Stimulated activated CD8-positive, alpha-beta memory T cell treated with anti-CD3 and anti-CD28 coated beads, Interleukin-7, amount 100 ng/mL, for 48 hours (primary cell): ENCODE measurements at places on chromosomes 2 and 18.

GRCh38 chr2:170362313-170362870, 184.4 kb downstream of the MYO3B start:
- DNase-seq, result no peak

DNA sequence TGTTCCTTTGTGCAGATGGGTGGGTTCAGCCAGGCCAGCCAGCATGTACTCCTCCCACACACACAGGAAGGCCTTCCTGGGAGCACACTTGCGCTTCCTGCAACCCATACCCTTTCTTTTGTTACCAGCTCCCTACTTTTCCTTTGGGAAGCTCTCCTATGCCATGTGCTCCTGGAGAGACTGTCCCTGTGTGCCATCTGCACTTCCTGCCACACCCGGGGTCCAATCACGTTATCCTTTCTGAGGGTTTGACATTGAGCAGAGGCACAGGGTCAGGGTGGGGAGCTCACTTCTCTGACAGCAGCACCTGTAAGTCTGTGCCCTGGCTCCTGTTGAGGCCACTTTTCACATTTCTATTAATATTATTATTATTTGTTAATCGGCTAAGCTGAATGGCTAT, 62.9 kb downstream of the COPS8 start:
- DNase-seq, result no peak

DNA sequence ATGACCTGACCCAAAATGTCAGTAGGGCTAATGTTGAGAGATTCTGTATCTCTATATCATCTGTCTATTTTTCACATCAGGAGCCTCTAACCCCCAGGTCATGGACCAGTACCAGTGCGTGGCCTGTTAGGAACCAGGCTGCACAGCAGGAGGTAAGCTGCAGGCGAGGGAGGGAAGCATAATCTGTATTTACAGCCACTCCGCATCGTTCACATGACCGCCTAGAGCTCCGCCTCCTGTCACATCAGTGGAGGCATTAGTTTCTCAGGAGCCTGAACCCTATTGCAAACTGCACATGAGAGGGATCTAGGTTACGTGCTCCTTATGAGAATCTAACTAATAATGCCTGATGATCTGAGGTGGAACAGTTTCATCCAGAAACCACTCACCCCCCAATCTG, 180.6 kb downstream of the RDH14 start:
- DNase-seq, result no peak

- no peak for DNase-seq
Measured at GRCh38 chr2:12271589-12271984, 445.1 kb upstream of the TRIB2 start.

GRCh38 chr18:12837747-12838146, 46.3 kb downstream of the PTPN2 start:
- DNase-seq, result no peak
